GM23338 (cell line): ENCODE measurements at places on chromosomes 7 and 10. TPM values are rescaled to one million over a fixed set of nuclear protein-coding genes. Genes with fewer than 3 reads are reported as not detected.

The IGFBP1 gene
- total RNA-seq: not detected in 2 replicates

The GPC2 gene
- total RNA-seq: 48.8 and 53.6 TPM in 2 replicates

The NKX6-2 gene
- 0.24 TPM in 1 of 2 replicates, not detected in the other for total RNA-seq

The TAC1 gene
- total RNA-seq: 3.9 and 8.7 TPM in 2 replicates

The ZNF488 gene
- total RNA-seq: 5.2 and 7.8 TPM in 2 replicates

The WNT8B gene
- total RNA-seq: 1.3 and 1.9 TPM in 2 replicates

The AGAP6 gene
- 9.9 and 12.9 TPM in 2 replicates for total RNA-seq

The CDNF gene
- 1.1 and 2.2 TPM in 2 replicates for total RNA-seq

The AQP1 gene
- 0.28 TPM in 1 of 2 replicates, not detected in the other for total RNA-seq

The ANKRD30A gene
- not detected in 2 replicates for total RNA-seq

The TMEM213 gene
- total RNA-seq: 0.08 TPM in 1 of 2 replicates, not detected in the other

The ELFN1 gene
- 3.5 and 5.0 TPM in 2 replicates for total RNA-seq

The RBP3 gene
- total RNA-seq: not detected in 2 replicates

The COBL gene
- 40.2 and 51.9 TPM in 2 replicates for total RNA-seq

DNA sequence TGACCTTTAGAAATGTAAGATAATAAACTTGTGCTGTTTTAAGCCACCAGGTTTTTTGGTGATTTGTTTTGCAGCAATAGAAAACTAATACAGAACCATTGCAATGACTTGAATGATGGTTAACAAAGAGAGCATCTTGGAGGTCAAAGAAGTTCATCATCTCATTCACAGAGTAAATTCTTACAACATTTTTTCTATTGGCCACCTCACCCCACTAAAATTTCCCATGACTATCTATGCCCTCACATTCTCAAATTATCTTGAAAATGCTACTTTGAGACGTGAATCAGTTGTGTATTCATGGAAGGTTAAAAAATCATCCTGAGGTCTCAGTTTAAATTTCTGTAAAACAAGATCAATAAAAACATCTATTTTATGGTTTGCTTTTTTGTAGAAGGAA is 754.2 kb downstream of the SORCS1 start:
- no peak for DNase-seq

GRCh38 chr10:79241990-79242619 is 105.2 kb upstream of the PPIF start:
- peak; percentile 60 for DNase-seq

DNA sequence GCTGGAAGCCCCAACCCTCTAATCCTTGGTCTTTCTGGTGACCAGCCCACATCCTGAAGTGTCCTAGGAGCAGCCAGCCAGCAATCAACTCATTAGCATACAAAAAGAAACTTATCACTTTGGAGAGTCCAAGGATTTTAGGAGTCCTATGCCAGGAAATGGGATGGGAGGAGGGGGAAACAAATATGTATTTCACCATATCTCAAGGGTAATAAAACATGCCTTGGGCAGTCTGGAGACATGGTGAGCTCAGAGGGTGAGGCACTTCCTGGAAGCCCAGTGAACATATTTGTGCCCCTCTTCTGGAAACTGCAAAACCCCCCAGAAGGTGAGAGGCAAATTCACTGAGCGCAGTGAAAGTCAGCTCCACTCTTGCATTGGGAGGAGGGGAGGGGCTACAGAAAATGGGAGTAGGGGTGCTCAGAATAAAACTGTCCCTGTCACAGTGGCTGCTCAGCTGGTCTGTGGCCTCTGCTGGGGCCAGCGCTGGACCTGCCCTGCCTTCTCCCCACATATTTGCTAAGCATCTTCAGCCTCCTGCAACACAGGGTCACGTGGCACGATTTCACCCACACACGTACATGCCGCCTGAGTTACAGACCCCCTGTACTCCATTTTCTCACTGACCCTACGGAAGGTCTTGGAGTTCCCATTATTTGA is 17.7 kb upstream of the ZMIZ1 start:
- DNase-seq: no peak

DNA sequence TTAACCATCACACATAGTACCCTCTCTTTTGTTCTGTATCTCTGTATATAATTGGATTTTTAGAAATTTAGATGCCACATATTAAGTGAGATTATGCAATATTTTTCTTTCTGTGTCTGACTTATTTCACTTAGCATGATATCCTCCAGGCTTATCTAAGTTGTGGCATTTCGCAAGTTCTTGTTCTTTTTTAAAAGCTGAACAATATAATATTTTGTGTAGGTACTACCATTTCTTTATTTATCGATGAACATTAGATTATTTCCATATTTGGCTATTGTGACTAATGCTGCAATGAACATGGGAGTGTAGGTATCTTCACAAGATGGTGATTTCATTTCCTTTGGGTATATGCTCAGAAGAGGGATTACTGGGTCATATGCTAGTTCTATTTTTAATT is 295.0 kb downstream of the SUGCT start:
- no peak for DNase-seq

- peak; percentile 60 for DNase-seq
Measured at GRCh38 chr10:116737627-116738327, 4.6 kb downstream of the HSPA12A start.

DNA sequence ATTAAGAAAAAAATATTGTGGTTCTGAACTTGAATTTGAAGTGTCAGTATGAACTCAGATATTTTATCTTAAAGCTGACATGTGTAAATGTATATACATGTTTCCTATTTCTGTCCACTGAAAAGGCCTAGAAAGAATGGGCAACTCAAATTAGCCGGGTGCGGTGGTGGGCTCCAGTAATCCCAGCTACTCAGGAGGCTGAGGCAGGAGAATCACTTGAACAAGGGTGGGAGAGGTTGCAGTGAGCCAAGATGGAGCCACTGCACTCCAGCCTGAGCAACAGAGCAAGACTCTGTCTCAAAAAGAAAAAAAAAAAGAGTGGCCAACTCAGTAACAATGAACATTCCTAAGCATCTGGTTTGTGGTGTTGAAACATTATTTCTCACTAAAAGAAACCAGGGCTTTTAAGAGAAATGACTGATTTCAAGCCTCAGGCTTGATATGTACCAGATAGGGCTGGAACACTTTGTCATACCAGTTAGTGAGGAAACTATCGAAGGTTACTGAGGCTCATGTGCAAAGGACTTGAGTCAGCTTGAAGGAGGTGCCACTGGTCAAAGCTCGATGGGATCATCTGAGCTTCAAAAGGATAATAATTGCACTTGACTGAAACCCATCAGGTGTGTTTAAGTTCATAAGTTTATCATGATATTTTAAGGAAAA is 40.5 kb downstream of the AOAH start:
- no peak for DNase-seq

- DNase-seq: no peak
Measured at GRCh38 chr10:12321641-12322040, 27.7 kb upstream of the CAMK1D start.

DNA sequence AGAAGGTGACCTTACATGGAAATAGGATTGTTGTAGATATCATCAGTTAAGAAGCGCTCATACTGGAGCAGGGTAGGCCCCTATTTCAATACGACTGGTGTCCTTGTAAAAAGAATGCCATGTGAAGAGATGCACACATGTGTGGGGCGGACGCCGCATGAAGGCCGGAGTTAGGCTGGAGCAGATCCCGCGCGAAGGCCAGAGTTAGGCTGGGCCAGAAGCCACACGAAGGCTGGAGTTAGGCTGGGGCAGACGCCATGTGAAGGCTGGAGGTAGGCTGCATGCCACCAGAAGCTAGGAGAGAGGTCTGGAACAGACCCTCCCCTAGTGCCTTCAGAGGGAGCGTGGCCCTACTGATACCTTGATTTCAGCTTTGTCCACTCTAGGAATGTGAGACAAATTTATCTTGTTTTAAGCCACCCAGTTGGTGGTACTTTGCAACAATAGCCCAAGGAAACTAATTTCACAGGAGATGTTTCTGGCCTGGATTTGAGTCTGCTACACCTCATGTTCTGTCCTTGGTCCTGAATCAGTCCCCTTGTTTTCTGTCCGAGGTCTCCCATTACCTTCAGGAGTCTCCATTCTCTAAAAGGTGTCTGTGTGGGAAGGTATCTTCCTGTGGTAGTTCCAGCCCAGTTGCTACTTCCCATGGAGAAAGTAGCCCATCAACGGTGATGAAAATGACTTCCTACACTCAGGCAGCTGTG is 585.8 kb downstream of the LRMDA start:
- DNase-seq: peak; percentile 17

DNA sequence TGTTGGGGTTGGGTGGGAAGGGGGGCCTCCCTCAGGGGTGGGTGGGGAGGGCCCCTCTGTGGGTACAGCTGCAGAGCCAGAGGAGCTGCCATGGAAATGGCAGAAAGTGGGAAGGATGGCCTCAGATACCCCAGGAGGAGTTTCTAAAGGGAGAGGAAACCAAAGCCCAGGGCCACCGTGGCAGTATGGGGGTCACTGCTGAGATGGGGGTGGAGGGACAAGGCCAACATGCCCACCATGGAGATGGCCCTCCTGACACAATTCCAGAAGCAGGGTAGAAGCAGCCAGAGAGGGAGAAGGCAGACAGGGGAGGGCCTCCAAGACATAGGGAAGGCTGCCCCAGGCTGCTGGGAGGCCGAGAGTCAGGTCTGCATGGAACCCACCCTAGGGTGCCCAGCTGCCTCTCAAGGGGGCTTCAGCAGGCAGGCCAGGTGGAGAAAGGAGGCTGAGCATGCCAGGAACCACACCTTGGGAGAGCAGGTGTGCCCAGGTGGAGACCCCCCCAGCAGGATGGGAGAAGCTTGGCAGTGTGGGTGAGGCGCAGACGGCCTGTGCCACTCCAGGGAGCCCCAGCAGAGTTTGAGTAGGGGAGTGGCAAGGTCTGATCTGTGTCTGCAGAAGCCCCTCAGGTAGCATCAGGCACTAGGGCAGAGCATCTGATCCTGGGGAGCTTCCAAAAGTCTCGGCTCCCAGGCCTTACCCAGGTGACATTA is 146.8 kb downstream of the ARHGAP22 start:
- DNase-seq: no peak

GRCh38 chr10:132536241-132536876 is 1.2 kb upstream of the INPP5A start:
- no peak for DNase-seq

- DNase-seq: no peak
Measured at GRCh38 chr7:131056007-131056406, 271.7 kb upstream of the MKLN1 start.

GRCh38 chr7:98877692-98878364 is 504 bp upstream of the TRRAP start:
- peak; percentile 21 for DNase-seq

DNA sequence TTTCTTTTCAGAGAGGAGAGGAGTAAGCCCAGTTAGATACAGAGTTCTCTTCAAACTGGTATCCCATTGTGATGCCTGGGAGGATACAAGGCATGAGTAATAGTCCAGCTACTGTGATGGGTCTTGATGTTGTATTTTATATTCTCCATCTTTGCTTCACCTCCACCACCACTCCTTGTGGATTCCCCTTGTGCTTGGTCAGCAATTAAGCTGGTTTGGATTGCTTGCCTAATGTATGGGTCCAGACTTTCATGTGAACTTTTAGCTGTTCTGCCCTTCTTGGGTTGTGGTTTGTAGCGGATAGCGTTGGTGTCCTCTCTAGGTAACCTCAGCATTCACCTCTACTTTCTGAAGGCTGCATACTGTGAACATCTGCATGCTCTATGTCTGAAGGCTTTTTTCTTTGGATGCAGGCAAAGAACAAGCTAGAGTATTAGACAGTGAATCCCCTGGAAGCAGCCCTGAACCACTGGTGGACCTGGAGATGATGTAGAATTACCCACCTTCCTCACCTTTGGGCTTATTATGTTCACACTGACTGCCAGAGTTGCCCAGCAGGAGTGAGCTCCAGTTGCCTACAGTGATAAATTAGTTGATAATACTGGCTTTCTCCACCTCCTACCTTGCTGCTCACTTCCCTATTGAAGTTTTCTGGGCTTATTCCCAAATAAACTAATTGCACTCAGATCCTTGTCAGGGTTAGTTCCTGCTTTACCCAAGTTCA is 126.5 kb upstream of the MTPN start:
- no peak for DNase-seq

GRCh38 chr7:87944547-87944946 is 10.5 kb downstream of the ADAM22 start:
- no peak for DNase-seq

GRCh38 chr10:119688033-119688508 is 36.9 kb downstream of the BAG3 start:
- peak; percentile 63 for DNase-seq

DNA sequence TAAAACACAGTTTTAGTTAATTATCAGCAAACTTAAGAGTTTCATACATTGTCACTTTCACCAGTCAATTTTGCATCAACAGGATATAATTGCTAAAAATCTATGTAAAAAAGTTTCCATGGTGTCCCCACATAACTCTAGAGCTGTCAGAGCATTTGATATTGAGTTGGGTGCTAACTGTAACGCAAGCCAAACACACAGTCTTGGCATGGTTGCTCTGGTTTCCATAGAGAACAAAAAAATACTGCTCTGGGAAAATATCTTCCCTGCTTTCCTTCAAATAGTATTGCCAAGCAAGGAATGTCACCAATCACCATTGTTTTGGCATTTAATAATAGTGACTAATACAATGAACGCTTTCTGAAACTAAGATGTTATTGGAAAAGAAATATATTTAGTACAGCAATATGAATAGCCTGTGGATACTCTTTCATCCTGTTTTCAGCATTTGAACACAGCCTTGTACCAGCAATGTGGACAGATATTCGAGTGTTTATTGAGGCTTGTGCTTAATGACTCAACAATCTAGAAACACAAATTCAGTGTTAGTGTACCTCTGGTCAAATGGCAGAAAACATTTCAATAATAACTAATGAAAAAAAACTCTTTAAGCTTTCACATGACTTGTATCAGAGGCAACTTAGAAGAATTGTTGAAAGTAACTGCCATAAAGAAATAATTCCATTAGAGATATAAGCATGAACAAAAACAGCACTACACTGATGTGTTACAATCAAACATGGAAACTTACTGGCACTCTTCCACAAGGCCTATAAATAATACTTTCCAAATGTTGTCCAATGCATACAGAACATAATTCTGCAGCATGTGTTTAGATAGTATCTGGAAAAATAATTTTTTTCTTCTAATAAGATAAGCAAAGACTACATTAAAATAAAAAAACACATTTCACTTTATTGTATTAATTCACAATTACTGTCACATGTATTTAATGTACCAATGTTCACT is 1469.5 kb upstream of the CELF2 start:
- DNase-seq: no peak

- DNase-seq: no peak
Measured at GRCh38 chr7:90710466-90710850, 114.3 kb downstream of the CDK14 start.

GRCh38 chr10:49748006-49748405 is 14.1 kb downstream of the OGDHL start:
- no peak for DNase-seq

- DNase-seq: no peak
Measured at GRCh38 chr7:21962677-21963076, 17.0 kb upstream of the CDCA7L start.
